Activated naive CD4-positive, alpha-beta T cell treated with anti-CD3 and anti-CD28 coated beads for 36 hours (primary cell): ENCODE measurements at places on chromosomes 6 and 20.

DNA sequence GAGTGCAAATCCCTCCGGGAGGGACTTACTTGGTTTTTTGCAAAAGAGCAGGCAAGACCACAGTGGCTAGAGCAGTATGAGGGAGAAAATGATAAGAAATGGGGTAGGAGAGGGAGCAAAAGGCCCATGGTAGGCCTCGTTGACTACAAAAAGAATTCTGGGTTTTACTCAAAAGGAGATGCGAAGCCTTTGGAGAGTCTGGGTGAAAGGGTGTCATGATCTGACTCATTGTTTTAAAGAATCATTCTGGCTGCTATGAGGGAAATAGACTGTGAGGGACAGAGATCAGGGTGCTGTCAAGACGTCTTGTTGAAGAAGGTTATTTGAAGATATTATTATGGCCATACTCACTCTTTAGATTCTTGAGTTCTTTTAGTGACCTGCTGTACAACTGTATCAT is 13.0 kb downstream of the TBC1D32 start:
- peak; percentile 9 for DNase-seq

- DNase-seq = no peak
These were observed 56.7 kb downstream of the APCDD1L start for GRCh38 chr20:58458342-58459057.

DNA sequence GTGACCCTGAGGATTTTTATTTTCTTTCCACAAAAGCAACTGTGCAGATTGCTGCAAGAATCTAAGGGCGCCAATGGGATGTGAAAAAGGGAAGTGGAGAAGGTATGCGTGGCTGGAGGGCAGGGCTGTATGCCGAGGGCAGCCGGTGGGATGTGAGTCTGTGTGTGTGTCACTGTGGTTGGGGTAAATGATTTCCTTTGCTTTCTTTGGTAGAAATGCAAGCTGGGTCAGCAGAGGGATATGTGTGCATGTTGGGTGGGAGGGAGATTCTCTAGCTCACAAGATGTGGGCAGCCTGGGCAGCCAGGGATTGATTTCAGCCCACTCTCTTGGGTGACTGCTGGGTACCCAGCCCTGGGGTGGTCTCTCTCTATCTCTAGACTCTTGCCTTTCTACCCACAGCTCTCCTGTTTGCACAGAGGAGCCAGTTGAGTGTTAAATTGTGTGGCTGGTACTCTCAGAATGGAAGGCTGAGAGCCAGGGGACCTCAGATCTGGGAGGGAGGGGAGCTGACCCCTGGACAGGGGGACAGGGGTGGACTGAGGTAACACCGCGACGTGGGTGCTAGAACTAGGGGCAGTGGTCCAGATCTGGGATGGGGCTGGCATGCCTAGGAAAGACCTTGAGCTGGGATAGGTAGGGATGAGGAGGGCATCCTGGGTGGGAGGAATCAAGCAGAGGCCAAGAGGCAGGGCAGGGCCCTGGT is 136.8 kb upstream of the RNF24 start:
- DNase-seq = no peak

- peak; percentile 65 for DNase-seq
These were observed 722 bp downstream of the ISM1 start for GRCh38 chr20:13221673-13222318.

DNA sequence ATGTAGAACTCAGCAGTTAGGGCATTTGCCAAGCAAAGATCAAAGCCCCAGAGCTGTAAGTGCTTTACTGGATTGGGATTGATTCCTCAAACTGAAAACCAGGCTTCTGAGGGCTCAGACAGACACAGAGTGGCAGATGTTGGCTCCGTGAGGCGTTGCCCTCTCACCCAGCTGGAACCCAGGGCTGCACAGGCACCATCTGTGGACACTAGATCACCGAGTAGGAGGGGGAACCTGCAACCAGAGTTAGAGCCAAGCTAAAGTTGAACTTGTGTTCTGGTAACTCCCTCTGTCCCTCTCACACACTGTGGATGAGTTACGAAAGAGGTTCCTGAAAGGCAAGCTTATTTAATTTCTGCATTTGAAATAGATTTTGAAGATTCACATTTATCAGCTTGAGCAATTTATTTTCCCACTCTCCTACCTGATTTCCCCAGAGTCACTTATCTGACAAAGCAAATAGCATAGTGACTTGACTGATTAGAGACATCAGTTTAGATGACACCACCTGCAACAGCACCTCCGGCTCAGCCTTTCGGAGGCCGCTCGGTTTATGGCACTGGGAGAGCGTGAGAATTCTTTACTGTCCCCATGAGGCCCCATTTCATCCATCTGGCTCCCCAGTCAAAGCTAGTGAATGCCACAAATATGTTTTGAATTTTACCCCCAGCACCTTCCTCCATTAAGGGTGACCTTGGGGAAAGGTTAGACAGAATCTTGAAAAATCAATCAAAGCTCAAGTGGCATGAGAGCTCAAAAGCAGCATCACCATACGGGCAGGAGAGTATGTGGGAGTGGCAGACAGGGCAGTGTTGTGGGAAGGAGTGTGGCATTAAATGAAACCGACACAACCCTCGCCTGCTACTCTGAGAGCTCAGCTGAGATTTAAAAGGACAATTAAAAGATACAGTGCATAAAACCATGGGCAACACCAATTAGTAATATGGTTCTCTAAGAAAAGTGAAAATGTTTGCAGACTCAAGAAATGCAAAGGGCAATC is 48.5 kb downstream of the RPF2 start:
- no peak for DNase-seq

- DNase-seq = no peak
These were observed 58.3 kb downstream of the LAMP5 start for GRCh38 chr20:9572670-9573069.

DNA sequence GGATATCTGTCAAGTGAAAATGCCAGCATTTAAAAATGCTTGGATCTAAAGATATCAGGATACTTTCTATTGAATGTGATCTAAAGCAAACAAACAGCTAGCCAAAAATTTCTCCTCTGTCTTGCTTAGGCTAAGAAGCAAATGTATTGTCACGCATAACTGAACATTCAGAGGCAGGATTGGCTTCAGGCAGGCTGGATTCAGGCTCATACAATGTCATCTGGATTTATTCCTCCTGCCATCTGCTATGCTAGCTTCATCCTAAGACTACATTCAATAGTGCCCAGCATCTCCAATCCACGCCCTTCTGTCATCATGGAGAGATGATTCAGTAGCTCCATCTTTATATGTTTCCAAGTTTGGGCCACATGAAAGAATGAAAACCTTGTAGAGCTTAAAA is 27.1 kb downstream of the PFDN4 start:
- no peak for DNase-seq

- DNase-seq = peak; percentile 22
These were observed 11.5 kb upstream of the CCDC170 start for GRCh38 chr6:151482290-151482689.

GRCh38 chr6:30730601-30731435 is 10.7 kb downstream of the TUBB start:
- peak; percentile 94 for DNase-seq

DNA sequence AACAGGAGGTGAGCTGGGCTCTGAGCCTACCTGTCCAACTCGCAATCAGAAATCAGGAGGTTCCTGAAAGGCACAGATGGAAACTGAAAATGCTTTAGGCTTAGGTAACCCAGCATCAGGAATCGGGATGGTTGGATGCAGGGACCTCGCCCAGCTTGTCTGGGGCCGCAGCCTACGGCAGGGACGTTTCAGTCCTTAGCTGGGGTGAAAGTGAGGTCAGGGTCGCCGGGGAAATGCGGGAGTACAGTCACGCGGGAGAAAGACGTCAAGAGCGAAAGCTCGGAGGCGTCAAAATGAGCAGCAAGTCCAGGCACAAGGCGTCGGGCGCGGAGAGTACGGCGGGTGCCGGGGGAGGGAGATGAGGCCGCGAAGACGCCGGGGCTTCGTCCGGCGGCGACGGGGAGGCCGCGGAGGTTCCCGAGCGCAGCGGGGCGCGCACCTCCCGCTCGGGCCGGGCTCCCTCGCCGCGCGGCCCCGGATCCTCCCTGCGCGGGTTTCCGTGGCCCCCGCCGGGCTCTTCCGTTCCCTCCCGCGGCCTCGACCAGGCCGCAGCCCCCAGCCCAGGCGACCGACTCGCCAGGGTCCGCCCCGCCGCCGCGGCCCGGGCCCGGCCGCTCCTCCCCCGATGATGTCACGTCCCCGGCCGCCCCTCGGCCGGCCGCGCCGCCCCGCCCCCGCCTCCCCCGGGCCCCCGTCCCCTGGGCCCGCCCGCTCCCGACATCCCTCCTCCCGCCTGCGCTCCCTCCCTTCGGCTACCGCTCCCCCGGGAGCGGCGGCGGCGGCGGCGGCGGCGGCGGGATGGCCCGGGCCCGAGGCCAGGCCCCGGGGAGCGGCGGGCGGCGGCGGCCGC is at the start of gene EBF4:
TSS of gene EBF4 (plus strand) at position 745 of the 850 bp plus-strand sequence. CDS start 866 bp downstream, outside the sequence.
- DNase-seq = peak; percentile 32

DNA sequence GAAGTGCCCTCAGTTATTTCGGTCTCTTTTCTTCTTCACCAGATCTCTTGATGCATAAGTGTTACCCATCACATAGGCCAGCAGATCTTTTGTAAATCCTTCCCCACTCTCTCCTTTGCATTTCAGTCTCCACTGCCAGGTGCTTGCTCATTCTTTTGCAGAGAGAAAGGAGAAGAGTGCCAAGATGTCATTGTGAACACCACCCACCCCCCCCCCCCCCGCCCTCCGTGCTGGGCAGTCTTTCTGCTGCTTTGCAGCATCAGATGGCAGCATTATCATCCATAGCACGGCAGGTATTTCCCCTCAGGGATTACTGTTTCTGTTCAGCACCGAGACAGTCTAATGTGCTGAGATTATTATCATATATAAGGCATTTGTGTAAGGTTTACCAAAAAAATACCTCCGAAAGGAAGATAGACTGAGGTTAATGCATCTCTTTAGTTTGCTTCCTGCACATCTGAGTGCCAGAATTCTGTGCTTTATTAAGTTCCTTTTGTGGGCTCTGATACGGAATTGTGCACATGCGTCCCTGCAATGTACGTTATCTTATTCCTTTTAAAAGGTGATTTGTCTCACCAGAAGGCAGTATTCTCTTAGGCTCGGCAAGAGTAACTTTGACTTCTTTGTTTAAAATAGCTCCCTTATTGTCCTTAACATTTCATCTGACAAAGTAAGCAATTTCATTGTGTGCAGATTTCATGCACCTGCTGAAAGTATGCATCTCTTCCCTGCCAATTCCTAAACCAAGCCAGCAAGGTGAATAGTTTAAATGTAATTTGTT is 128.8 kb downstream of the PHACTR1 start:
- no peak for DNase-seq

DNA sequence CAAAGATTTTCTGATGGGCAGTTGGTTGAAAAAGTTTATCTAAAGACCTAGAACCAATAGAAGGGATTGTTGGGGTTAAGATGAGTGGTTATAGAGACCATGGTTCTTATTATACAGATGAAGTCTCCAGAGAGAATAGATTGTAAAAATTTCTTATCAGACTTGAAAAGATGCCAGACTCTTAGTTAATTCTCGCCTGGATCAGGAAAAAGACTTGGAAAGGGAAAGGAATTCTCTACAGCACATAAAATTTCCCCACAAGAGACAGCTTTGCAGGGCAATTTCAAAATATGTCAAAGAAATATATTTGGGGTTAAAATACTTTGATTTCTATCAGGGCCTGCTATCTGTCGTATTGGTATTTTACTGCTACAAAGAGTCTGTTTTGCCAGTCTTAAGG is 582.6 kb downstream of the UTRN start:
- no peak for DNase-seq

- no peak for DNase-seq
These were observed 27.0 kb upstream of the TFB1M start for GRCh38 chr6:155341130-155341828.

DNA sequence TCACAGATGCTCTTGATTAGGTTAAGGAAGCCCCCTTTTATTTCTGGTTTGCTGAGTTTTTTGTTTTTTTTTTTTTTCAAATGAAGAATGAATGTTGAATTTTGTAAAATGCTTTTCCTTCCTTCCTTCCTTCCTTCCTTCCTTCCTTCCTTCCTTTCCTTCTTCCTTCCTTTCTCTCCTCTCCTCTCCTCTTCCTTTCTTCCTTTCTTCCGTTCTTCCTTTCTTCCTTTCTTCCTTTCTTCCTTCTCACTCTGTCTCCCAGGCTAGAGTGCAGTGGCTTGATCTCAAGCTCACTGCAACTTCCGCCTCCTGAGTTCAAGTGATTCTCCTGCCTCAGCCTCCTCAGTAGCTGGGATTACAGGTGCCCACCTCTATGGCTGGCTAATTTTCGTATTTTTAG is 158.2 kb downstream of the ZFAND3 start:
- no peak for DNase-seq

DNA sequence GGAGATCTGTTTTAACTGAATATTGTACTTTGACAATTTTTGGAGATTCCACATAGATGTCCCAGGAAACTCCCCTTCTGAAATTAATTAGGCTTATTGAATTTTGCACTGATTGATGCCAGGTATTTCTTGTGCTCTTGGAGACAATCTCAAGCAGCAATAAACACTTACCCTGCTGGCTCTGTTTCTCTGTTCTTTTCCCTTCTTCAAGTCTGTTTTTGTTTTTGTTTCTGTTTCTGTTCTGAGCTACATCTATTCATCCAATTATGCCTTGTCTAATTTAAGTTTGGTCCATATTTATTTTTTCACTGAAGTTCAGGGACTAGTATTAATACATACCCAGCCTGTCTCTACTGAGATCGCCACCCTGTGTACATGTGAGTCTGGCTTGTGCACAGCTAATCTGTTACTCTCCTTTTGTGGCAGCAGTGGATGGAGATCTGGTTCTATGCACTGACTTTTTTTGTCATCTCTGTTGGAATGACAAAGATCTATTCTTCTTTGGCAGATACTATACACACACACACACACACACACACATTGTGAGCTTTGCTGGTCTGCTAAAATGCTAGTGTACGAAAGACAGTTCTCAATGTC is 51.9 kb downstream of the IL22RA2 start:
- no peak for DNase-seq

DNA sequence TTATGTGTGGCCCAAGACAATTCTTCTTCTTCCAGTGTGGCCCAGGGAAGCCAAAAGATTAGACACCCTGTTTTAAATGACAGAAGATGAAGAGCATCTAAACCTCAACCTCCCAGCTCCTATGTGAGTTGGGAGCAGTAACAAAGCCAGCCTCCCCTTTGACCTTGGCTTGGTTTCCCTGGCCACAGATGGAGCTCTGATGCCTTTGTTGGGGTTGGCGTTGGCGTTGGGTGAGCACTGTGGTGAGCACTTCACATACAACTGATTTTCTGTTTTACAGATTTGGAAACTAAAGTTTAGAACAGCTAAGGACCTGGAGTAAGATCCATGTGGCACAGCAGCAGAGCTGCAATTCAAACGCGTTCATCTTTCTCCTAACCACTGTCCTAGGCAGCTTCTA is 22.1 kb downstream of the DAAM2 start:
- DNase-seq = no peak
